Sigmoid colon (tissue), 7 donors: ENCODE measurements at places on chromosomes 11 and 22. TPM values are rescaled to one million over a fixed set of nuclear protein-coding genes. Genes with fewer than 3 reads are reported as not detected.

- no peak for DNase-seq
Measured at GRCh38 chr22:47086596-47087248, 324.3 kb downstream of the TBC1D22A start.

KRTAP5-9 gene
- not detected for total RNA-seq

DNA sequence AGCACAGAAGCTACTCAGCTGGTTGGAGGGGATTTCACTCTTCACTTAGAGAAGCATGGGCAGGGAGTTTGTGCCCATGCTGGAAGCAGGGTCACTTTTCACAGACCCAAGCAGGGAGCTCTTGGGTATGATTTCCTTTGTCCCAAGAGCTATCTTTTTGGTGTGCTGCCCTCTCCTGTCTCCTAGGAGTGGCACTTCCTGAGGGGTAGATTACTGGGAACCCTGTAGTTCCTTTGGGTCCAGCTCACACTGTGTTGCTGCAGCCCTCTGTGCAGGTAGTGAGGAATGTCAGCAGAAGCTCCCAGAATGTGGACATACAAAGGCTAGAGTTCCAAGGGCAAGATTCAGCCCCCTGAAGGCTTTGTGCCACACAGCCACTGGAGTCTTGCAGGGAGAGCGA is 537.1 kb upstream of the ANO3 start:
- no peak for DNase-seq

DNA sequence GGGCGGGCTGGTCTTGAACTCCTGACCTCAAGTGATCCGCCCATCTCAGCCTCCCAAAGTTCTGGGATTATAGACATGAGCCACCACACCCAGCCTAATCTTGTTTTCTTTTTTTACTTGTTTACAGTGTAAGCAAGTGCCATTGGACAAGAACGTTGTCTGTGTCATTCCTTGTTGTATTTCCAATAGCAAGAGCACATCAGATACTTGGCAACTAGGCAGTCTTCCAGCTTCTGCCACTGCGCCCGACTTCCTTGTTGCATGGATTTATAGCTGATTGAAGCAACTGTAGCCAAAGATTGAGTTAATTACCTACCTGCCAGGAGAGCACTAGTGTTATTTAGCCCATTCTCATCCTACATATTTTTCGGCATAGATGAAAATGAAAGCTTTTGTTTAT is 3.1 kb upstream of the SGSM3 start:
- no peak for DNase-seq

CALCA gene
- 0.36 TPM for total RNA-seq

- peak; percentile 74 for DNase-seq
Measured at GRCh38 chr11:6655020-6655789, 404 bp downstream of the DCHS1 start.

- DNase-seq: no peak
Measured at GRCh38 chr11:113817162-113817561, 37.6 kb downstream of the CLDN25 start.

DNA sequence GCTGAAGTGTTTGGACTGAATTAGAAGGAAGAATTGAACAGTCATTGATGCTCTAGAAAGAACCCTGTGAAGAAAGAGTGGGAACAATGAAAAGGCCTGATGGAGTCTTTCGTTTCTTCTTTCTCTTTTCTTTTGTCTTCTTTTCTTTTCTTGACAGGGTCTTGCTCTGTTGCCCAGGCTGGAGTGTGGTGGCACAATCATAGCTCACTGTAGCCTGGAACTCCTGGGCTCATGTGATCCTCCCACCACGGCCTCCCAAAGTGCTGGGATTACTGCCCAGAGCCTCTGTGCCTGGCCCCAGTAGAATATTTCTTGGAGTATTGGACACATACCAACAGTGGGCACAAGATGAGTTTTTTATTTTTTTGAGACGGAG is 1.1 kb downstream of the FEN1 start:
- no peak for DNase-seq
